ENCODE measurements at places on chromosomes 4 and X.

GRCh38 chrX:69759921-69760625 lies 144.2 kb downstream of the EDA start:
- no peak for DNase-seq

GRCh38 chr4:182257016-182257415 lies 13.8 kb downstream of the TENM3 start:
- no peak for DNase-seq

- DNase-seq: no peak
Measured at GRCh38 chr4:184641022-184641421, 8.2 kb downstream of the CASP3 start.

DNA sequence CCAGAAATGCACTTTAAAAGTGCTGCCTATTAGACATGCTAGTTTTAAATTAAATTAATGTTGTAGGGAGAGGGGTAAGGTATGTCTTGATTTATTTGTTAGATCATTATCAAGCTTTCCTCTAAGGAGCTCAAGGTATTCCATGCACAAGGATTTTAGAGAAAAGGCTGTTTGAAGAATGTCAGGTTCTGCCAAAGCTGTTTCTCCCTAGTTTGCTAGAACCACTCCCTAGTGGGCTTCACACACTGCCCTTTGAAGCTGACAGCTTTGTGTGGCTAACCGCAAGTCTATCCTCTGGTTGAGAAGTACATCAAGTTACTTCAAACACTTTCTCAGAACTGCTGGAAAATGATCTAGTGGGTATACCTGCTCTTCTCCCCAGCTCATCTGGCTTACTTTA lies 32.3 kb downstream of the RASL11B start:
- no peak for DNase-seq

DNA sequence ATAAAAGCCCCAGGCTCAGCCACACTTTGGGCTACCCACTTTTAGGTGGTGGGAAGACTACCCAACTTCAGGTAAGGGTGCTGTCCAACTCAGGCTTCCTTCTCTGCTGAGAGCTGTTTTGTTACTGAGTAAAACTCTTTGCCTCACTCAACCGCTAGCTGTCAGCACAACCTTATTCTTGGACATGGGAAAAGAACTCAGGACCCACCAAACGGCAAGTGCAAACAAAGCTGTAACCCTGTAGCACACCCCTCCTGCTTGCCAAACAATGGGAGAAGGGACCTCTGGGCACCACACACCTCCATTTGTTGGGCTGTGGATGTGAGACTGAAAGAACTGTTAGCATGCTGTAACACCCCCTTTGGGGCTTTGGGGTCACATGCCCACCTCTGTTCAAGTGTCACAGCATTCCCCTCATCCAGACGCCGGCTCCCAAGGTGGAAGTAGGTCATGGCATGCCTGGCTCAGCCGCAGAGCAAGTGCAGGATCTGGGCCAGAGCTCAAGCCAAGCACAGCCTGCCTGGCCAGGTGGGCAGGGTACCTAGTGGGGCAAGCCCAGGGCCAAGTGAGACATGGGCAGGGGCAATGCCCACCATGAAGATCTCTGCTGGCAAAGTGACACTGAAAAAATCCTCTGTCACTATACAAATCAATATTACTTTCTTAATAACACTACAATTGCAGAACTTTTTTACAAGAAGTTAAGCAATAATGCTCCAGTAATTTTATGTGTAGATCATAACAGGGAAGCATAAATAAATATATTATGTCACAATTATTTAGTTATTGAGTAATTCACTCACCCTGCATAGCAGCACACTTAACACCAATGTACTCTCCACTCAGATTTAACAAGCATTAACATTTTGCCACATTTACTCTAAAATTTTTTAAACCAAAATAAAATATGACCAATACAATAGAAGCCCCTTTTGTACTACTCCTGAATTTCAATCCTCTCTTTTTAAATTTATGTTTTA lies 107.2 kb downstream of the TBCK start:
- no peak for DNase-seq

DNA sequence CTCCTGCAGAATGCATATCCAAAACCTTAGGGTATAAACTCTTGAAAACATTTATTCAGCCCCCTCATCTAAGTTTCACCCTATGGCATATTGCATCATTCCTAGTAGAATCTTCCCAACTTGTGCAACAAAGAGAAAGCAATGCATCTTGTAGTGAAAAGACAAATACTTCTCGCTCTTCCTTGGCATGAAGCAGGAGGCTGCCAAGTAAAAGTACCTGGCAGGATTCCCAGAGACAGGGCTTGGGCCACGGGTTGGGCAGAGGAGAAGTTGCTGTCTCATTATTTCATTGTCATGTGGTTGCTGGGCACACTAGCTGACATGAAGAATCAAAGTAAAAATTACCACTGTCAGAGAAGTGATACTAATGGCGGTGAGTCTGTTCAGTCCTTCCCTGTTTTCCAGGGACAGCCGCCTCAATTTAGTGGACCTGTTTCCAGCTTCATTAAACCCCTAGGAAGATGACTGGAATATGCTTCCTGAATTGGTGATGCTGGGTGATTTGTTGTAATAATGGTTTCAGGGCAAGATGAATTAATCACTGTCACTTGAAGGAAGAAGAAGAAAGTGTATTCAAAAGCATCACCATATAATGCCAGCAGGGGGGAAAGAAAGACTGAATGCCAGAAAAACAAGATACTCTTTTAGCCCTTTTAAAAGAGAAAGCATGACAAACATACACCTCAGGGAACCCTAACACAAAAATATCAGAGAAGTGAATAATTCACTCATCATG lies 380.5 kb upstream of the IGFBP7 start:
- DNase-seq: no peak

All from CD4-positive, alpha-beta T cell treated with Interleukin-17A for 4 hours (primary cell).